NCI-H1436 (cell line): ENCODE measurements at places on chromosomes 1 and 21.

DNA sequence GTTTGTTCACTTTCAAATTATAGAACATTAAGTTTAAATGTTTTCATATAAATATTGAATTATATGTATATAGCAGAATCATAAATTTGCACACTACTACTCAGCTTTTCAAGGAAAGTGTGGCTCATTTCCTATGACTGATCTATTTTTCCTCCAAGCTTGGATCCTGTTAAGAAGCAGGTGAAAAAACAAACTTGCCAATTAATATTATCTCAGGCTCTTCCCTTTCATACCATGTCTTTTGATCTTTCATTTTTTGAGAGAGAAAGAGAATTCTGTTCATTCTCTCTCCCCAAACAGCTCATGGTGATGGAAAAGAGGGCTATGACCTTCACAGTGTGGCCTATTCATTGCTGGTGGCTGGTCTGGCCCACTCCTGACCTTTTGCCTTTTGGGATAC lies 43.7 kb downstream of the SEC16B start:
- no peak for DNase-seq

DNA sequence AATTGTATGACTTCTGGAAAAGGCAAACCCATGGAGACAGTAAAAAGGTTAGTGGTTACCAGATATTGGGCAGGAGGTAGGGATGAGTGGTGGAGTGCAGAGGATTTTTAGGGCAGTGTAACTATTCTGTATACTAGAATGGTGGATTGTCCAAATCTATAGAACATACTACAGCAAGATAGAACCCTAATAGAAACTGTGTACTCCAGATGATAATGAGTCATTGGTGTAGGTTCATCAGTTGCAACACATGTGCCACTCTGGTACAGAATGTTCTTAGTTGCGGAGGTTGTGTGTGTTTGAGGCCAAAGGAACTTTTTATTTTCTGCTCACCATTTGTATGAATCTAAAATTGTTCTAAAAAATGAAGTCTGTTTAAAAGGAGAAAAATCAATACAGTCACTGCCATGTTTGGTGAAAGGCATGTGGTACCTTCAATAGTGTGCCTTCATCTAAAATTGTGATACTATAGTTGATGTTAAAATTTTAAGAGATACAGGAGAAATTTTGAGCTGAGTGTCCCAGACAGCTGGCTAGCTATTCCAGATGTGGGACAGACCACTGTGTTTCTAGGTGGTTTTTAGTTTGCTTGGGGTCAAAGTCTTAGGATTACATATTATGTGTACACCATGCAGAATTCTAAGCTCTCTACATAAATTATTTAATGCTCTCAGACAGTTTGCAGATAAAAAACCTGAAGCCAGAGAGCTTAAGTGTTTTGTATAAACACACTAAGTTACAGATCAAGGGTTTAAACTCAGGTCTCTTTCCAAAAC lies 150.5 kb downstream of the RPS6KC1 start:
- no peak for DNase-seq

DNA sequence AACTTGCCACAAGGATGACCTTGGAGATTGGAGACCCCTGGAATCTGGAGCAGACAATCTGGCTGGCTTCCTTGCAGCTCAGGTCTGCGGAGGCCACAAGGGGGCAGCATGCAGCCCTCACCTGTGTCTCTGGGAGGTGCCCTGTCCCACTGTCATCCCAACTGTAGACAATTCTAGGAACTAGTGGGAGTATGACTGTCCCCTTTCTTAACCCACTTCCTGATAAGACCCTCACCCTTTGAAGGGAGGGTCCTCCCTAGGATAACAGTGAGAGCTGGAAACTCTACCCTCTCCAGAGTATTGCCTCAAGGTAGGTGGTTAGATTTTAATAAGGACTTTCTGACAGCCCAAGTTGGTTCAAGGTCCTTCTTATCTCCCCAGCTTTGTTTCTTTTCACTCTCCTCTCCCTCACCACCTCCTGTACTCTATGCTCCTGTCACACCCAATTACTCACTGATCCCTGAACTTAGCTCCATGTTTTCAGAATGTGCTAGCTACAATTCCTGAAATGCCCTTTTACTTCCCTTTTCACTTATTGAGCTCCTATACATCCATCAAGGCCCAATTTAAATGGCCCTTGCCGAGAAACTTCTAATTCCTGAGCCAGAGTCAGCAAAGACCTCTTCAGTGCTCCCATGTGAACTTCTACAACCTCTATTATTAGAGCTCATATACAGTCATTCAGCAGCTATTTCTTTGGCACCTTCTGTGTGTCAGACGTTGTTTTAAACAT lies 9.2 kb upstream of the KCNQ4 start:
- peak; percentile 51 for DNase-seq

DNA sequence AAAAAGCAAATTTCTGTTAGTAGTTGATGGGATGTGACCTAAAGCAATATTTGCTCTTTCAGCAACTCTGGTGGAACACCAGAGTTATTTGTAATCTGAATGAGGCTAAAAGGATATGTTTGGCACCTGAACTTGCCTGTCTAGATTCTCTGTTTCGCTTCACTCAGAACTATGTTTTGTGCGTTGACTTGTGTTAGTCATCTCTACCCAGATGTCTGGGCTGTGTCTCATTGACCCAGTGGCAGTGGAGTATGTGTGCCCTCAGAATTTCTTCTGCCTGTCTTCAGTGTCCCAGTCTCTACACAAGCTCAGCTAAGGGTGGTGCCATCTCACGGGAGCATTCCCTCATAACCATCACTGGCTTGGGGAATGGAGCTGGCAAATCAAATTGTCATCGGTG lies 13.9 kb downstream of the KCNK1 start:
- DNase-seq: no peak

DNA sequence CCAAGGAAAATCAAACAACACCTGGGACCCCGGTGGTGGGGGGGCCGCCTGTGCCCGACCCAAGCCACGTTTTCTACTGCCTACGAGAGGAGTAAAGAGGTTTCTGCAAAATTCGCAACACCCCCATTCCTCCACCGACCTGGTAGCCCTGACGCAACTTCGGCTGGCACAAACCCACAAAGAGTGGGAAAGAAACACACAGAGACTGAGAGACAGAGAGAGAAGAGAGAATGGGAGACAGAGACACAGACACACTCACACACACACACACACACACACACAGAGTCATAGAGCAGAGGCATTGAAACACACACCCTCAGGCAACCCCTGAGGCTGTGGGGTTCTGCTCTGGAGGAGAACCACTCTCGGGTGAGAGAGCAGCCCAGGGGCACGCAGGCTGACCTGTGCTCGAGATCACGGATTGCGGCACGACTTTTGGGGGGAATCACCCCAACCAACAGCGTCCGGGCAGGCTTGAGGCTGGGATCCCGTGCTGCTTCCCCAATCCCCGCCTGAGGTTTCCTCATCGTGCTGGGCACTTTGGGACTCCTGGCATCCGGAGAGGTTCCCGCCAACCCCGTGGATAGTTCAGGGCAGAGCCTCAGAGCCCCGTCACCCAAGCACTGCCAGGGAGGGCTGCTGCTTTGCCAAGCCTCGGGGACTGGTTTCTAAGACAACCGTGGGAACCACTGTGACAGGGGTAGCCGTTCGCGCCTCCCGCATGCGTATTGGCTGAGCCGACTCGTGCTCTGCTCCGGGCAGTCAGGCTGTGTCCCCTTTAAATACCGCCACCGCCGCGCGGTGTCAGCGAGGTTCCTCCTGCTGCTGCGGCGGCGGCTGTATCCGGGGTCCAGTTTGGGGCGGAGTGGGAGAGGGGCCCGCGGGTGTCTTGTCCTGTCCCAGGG lies 682.4 kb upstream of the TPTE start:
- no peak for DNase-seq
